ENCODE measurements at places on chromosomes 7 and 10. TPM values are rescaled to one million over a fixed set of nuclear protein-coding genes. Genes with fewer than 3 reads are reported as not detected.

BAIAP2L1 gene
- total RNA-seq: 0.76 TPM

TEX47 gene
- total RNA-seq: not detected

PRKG1 gene
- total RNA-seq: not detected

GPC2 gene
- total RNA-seq: 2.7 TPM

DNA sequence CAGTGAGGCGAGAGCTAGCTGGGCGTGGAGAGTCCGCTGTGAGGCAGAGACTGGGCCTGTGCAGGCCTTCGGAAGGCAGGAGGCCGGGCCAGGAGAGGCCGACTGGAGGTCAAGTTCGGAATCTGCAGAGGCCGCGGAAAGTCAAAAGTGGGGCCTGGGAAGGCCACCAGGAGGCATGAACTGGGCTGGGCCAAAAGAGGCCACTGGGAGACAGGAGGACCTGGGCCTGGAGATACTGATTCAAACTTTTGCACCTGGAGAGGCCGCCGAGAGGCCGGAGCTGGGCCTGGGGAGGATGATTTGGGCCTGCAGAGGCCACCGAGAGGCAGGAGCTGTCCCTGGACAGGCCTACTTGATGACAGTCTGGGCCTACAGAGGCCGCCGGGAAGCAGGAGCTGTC, 321.8 kb downstream of the ZNF479 start:
- no peaks in the 10 kb centered on the region for H3K4me1 ChIP-seq
- no peak overlapping the region for H3K27ac ChIP-seq
- no peak overlapping the region for H3K4me3 ChIP-seq
- no peaks in the 10 kb centered on the region for H3K36me3 ChIP-seq

DNA sequence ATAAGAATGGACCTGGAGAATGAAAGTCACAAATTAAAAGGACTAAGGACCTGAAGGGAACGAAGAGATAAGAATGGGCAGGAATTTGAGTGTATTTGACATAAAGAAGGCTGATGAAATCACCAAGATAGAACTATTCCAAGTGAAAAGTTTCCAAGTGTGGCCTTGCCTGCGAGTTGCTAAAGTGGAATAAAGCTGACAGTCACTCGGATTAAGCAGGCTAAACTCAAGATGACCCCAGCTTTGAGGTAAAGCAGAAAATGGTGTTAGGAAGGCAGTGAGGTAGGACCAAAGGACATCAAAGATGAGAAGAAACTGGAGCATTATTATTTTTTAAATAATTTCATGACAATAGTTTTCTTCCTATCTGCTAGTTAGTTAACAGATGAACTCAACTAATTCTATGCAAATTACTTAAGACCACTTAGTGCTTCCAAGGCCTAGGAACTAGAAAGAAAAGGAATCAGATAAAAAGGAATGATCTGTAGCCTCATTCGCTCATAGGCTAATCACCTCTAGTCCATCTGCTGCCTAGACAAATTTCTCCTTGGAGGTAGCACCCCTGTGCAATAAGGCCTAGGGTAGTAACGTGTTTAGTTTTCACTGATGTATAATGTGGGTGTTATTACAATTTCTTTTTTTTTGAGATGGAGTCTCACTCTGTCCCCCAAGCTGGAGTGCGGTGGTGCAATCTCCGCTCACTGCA, 34.5 kb downstream of the EZH2 start:
- H3K4me3 ChIP-seq: no peak overlapping the region
- H3K4me1 ChIP-seq: peaks cover 69% of the 10 kb centered on the region
- H3K36me3 ChIP-seq: peaks cover 6% of the 10 kb centered on the region
- no peak for DNase-seq
- no peaks in the 10 kb centered on the region for H3K27me3 ChIP-seq
- peak overlapping the region; percentile 89 for H3K27ac ChIP-seq

- H3K27me3 ChIP-seq: peaks cover 33% of the 10 kb centered on the region
- peaks cover 3% of the 10 kb centered on the region for H3K4me1 ChIP-seq
- no peak within 1 kb of the TSS for H3K27ac ChIP-seq
- no peak for DNase-seq
- no peak within 1 kb of the TSS for H3K4me3 ChIP-seq
These were observed at the start of gene VSTM2A for GRCh38 chr7:54541669-54542625. Gene VSTM2A (plus strand): TSS chr7:54542375. CDS start chr7:54542731, 356 bp downstream.

GRCh38 chr7:121186746-121187145, 142.1 kb upstream of the WNT16 start:
- no peaks in the 10 kb centered on the region for H3K4me1 ChIP-seq
- H3K27me3 ChIP-seq: peaks cover 9% of the 10 kb centered on the region
- H3K36me3 ChIP-seq: no peaks in the 10 kb centered on the region
- no peak overlapping the region for H3K27ac ChIP-seq

DNA sequence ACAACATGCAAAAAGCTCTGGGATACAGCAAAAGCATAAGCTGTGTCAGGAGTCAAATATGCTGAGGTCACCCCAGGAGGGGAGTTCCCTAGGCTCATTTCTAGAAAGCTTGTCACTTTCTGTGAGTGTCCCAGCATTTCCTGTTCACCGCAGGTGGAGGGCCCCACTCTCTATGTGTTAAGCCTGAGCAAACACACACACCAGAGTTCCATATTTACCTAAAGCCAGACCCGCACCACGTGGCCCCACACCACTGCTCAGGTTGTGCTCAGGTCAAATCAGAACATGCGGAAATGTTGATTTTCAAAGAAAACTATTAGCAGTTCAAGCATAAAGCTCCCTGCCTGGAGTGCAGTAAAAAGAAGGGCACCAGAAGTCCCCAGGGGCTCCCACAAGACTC, 259.6 kb upstream of the PPP2R2D start:
- DNase-seq: no peak
- no peak overlapping the region for H3K27ac ChIP-seq
- H3K4me1 ChIP-seq: peaks cover 6% of the 10 kb centered on the region
- peaks cover 16% of the 10 kb centered on the region for H3K27me3 ChIP-seq
- H3K4me3 ChIP-seq: no peak overlapping the region

- peaks cover 17% of the 10 kb centered on the region for H3K36me3 ChIP-seq
- no peak overlapping the region for H3K27ac ChIP-seq
- no peak overlapping the region for H3K4me3 ChIP-seq
- DNase-seq: no peak
- H3K4me1 ChIP-seq: peaks cover 2% of the 10 kb centered on the region
These were observed 78.6 kb downstream of the NRF1 start for GRCh38 chr7:129689995-129690581.

DNA sequence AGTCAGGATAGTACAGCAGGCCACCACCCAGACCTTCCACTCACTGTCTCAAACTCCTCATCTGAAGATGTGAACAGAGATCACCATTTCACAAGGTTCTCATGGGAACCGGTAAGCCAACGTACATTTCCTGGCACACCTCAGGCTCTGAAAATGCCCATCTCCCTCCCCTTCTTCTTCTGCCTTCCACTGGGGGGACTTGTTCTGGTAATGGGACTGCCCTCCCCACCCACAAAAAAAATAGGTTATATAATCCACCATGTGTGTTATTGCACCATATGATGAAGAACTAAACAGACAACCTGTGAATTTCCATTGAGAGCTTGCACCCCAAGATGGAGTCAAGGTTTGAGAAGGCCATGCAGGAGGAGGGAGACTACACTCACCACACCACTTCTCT, 42.1 kb upstream of the IKZF1 start:
- no peaks in the 10 kb centered on the region for H3K36me3 ChIP-seq
- no peaks in the 10 kb centered on the region for H3K27me3 ChIP-seq
- peak overlapping the region; percentile 91 for H3K4me3 ChIP-seq
- no peak for DNase-seq
- H3K27ac ChIP-seq: peak overlapping the region; percentile 95

DNA sequence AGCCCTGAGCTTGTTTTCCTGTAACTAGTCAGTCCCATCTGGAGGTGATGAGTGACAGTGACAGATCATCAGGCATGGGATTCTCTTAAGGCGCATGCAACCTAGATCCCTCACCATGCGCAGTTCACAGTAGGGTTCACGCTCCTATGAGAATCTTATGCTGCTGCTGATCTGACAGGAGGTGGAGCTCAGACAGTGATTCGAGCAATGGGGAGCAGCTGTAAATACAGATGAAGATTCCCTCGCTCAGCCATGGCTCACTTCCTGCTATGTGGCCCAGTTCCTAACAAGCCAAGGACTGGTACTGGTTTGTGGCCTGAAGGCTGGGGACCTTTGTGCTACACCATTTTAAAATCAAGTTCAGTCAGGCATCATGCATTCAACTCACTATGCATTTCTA, 221.7 kb downstream of the KIAA1217 start:
- no peaks in the 10 kb centered on the region for H3K36me3 ChIP-seq
- no peak overlapping the region for H3K4me3 ChIP-seq
- H3K27ac ChIP-seq: no peak overlapping the region
- no peaks in the 10 kb centered on the region for H3K4me1 ChIP-seq
- DNase-seq: no peak
- no peaks in the 10 kb centered on the region for H3K27me3 ChIP-seq

GRCh38 chr7:18780938-18781337, 285.4 kb downstream of the HDAC9 start:
- no peaks in the 10 kb centered on the region for H3K4me1 ChIP-seq
- no peak overlapping the region for H3K4me3 ChIP-seq
- H3K36me3 ChIP-seq: no peaks in the 10 kb centered on the region
- no peak for DNase-seq
- H3K27me3 ChIP-seq: no peaks in the 10 kb centered on the region

DNA sequence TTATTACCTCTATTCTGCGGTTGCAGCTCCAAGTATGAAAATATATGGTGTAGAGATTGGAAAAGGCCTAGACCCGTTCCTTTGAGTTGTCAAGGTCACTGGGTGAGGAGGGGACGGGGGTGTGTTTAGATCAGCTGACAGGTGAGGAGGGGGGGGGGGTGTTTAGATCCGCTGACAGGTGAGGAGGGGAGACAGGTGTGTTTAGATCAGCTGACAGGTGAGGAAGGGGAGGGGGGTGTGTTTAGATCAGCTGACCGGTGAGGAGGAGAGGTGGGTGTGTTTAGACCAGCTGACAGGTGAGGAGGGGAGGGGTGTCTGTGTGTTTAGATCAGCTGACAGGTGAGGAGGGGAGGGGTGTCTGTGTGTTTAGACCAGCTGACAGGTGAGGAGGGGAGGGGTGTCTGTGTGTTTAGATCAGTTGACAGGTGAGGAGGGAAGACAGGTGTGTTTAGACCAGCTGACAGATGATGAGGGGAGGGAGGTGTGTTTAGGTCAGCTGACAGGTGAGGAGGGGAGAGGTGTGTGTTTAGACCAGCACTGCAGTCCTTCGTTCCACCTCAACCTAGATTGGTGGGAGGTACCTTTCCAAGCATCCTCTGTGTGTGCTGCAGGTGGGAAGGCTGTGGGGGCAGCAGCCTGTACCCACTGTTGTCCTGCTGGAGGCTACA, 655.0 kb upstream of the ADARB2 start:
- H3K27me3 ChIP-seq: no peaks in the 10 kb centered on the region
- DNase-seq: no peak
- H3K4me1 ChIP-seq: no peaks in the 10 kb centered on the region
- H3K4me3 ChIP-seq: no peak overlapping the region
- no peaks in the 10 kb centered on the region for H3K36me3 ChIP-seq

GRCh38 chr7:92586403-92586802, 3.8 kb downstream of the FAM133B start:
- H3K27ac ChIP-seq: peak overlapping the region; percentile 52
- H3K4me3 ChIP-seq: peak overlapping the region; percentile 99
- H3K4me1 ChIP-seq: peaks cover 58% of the 10 kb centered on the region
- no peaks in the 10 kb centered on the region for H3K27me3 ChIP-seq
- DNase-seq: no peak

GRCh38 chr7:111408724-111409123, 153.6 kb downstream of the IMMP2L start:
- no peaks in the 10 kb centered on the region for H3K4me1 ChIP-seq
- no peaks in the 10 kb centered on the region for H3K27me3 ChIP-seq
- no peak overlapping the region for H3K4me3 ChIP-seq
- no peaks in the 10 kb centered on the region for H3K36me3 ChIP-seq
- DNase-seq: no peak
